ENCODE measurements at places on chromosomes 6 and 20.

- DNase-seq: peak; percentile 64
These were observed 340.0 kb downstream of the ADGRB3 start for GRCh38 chr6:68975064-68975463.

GRCh38 chr6:134464690-134465411, 146.9 kb upstream of the SGK1 start:
- DNase-seq: no peak

- DNase-seq: no peak
These were observed 700.7 kb downstream of the PRKN start for GRCh38 chr6:162026843-162027242.

GRCh38 chr6:119174879-119175817, 96.7 kb upstream of the FAM184A start:
- DNase-seq: no peak

DNA sequence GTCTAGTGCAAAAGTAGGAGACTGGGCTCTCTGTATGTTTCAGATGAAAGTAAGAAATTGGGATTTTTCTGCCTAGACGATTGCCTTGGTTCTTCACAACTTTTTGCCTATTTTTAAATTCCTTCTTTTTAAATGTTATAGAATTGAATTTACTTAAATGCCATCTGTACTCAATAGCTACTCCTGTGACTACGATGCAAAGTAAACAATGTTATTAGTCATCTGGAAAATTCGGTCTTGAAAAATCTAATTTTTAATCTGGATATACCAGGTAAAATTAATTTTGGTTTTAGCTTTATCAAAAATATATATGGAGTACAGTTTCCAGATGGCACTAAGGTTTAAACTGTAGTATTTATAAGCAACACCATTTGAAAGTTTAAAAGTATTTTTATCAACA, 472.2 kb downstream of the UTRN start:
- DNase-seq: no peak

DNA sequence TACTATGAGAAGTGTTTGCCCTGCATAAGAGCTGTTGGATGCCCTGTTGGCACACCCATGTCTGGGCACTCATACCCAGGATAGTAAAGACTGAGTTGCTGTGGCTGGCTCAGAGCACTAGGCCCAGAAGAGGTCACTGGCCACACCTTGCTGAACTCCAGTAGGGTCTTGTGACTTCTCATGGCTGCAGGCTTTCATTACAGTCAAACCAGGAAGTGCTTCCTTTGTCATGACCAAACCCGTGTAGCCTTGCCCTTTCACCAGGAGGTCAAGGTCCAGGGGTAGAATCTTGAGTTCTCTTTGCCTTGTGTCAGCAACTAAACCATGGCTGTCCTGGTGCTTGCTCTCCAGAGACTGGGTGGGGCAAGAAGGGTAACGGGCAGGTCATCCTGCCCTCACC, 49.5 kb downstream of the CD164 start:
- DNase-seq: no peak

- peak; percentile 5 for DNase-seq
These were observed 16.8 kb upstream of the BNIP5 start for GRCh38 chr6:36353411-36353915.

DNA sequence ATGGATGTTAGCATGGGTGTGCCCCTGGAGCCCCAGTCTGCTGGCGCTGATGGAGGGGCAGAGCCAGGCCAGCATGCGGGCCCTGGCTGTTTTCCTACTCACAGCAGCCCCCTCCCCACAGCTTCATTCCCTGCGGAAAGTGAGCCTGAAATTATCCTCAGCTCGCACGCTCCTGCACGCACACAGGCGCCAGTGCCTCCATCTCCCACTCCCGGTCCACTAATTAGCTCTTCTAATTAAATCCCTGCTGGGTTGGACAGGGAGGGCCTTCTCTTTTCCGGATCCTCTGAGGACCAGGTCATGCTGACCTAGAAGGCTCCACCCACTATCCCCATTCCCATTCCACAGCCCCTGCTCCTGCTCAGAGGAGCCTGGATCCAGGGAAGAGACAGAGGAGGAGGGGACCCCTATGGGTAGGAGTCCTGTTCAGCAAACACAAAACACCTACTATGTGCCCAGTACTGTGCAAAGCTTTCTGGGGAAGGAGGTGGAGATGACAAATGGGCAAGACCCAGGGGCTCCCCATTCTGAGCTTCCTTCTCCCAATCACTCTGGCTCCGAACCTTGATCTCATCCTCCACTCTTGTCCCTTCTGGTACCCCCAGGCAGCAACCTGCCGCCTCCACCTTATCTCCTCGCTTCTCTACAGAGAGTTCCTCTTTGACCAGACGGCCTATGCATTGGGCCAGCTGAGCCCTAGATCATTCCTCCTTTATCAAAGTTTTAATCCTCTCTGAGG, 70.2 kb upstream of the CCDC167 start:
- no peak for DNase-seq

DNA sequence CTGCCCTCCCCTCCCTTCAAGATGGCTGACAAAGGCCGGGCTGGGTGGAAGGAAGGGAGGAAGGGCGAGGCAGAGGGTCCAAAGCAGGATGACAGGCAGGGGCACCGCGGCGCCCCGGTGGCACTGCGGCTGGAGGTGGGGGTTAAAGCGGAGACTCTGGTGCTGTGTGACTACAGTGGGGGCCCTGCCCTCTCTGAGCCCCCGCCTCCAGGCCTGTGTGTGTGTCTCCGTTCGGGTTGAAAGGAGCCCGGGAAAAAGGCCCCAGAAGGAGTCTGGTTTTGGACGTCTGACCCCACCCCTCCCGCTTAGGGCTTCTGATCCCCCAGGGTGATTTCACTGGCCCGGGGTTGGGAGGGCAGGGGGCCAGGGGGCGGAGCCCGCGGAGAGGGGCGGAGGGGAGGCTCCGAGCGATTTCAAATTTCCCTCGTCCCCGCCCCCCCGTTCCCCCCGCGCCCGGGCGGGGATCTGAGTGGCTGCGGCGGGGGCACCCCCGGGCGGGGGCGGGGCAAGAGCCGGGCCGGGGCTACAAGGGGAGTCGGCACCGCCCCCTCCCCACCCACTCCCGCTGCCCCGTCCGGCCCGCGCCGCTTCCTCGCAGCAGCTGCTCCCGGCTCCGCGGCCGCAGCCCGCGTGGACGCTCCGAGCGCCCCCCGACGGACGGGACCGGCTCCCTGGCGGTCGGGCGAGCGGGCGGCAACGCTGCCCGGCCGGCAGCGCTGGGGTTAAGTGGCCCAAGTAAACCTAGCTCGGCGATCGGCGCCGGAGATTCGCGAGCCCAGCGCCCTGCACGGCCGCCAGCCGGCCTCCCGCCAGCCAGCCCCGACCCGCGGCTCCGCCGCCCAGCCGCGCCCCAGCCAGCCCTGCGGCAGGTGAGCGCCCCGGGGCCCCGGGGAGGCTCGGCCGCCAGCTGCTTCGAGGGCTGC, at the start of gene DNMT3B:
DNMT3B (plus strand) TSS at position 555 of the 923 bp plus-strand sequence. CDS start 17,939 bp downstream, outside the sequence.
- DNase-seq: peak; percentile 49

GRCh38 chr6:155762649-155763048, 307.0 kb upstream of the NOX3 start:
- DNase-seq: no peak

GRCh38 chr6:2773449-2773848, 8.3 kb downstream of the WRNIP1 start:
- DNase-seq: no peak

- DNase-seq: peak; percentile 68
These were observed 4.5 kb downstream of the DLL1 start for GRCh38 chr6:170286246-170286933.

DNA sequence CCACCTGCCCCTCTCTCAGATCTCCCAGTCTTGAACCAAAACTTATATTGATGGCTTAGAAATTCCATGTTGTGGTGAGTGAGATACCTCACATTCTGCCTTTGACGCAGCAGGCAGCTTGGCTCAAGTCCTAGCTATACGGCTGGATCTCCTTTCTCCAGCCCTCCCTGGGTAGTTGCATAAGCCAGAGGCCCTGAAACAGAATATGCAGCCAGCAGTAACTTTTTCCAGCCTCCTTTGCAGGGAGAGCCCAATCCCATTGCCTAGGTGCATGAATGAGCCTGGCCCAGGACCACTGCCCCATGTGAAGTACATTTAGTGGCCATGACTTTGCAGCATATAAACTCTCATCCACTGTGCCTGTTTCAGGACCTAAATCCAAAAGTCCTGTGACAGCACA, 202.2 kb upstream of the CDYL start:
- DNase-seq: no peak

DNA sequence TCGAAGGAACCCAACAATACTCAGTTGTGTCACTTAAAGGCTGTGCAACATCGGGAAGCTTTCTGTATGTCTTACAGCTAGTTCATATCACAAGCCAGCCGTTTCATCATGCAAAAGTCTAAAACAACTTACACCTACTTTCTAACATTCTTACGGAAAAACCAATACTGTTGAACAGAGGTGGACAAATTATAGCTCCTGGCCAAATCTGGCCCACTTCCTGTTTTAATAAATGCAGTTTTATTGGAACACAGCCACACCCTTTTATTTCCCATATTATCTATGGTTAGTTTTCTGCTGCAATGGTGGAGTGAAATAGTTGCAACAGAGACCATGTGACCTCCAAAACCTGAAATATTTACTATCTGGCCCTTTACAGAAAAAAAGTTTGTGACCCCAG, 46.6 kb downstream of the MYB start:
- DNase-seq: no peak

DNA sequence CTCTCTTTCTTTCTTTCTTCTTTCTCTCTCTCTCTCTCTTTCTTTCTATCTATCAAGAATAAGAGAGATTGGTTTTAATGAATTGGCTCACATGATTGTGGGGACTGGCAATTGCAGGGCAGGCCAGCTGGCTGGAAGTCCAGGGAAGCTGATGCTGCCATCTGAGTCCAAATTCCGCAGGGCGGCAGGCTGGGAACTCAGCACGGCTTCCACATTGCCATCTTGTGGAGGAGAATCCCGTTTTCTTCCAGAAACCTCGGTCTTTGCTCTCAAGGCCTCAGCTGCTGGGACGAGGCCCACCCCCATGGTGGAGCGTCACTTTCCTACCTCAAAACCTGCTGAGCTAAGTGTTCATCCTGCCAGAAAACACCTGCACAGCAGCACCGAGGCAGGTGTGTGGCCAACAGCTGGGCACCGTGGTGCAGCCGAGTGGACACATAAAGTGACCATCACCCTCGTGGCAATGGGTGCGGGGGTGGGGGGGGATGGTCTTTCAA, 58.8 kb upstream of the SLCO4A1 start:
- no peak for DNase-seq

DNA sequence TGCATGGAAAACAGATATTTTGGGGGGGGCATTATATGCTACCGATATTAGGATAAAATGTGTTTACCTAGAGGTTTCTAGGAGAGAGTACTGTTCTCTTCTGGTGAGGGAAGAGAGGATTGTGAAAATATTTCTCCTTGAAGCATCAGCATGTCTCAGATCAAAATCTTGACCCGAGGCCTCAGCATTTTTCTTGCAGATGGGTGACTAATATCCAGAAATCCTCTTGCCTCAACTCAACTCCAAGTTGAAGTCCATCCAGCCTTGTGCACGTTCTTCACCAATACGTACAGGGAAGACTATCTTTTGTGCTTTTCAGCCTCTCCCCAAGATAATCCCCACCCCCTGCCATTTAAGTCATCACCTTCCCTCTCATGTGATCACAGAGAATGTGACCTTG, 59.5 kb downstream of the PRND start:
- DNase-seq: no peak

DNA sequence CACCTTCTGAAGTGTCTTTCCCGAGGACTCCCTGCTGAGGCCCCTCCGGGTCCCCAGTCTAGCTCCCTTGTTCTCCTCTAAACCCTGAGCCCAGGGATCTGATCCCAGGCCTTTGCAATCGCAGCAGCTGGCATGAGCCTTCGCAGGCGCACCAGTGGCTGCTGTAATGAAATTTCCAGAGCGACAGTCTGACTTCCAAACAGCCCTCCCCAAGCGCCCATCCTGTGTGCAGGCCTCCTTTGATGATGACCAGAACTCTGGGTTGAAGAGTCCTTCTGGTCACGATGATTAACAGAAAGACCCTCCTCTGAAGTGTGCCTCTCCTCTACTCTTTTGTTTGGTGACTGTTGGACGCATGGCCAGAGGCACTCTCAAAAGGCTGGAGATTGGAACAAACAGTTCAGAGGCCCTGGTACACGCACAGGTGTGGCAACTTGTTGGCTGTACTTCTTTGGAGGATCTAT, 89.1 kb upstream of the MPC1 start:
- no peak for DNase-seq

DNA sequence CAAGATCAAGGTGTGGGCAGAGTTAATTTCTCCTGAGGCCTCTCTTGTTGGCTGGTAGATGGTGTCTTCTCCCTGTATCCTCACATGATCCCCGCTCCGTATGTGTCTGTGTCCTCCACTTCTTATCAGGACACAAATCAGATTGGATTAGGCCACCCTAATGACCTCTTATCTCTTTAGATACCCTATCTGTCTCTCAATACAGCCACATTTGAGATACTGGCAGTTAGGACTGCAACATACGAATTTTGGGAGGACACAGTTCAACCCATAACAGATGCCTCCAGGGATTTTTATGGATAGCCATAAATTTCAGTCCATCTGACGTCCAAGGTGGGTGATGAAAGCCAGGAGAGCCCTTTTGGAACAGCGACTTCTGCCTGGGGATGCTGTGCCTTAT, 369.0 kb downstream of the NRN1 start:
- no peak for DNase-seq

DNA sequence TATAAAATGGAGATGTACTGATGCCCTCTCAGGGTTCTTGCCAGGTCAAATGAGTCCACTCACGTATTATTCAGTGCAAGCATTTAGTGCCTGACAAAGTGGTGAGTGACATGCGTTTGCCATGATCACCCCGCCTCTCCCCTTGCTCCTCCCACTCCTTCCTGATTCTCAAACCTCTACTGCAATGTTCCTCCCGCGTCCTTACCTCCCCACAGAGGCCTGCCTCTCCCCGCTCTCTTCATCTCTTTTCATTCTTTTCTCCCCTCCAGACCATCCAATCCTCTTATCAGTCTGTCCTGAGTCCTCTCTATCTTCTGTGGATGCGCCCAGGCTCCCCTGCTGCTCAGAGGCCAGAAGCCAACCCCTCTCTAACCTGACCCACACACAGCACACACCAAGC, 40.7 kb downstream of the KCNK5 start:
- no peak for DNase-seq

GRCh38 chr20:63520934-63521601, 503 bp downstream of the PPDPF start:
- peak; percentile 51 for DNase-seq

DNA sequence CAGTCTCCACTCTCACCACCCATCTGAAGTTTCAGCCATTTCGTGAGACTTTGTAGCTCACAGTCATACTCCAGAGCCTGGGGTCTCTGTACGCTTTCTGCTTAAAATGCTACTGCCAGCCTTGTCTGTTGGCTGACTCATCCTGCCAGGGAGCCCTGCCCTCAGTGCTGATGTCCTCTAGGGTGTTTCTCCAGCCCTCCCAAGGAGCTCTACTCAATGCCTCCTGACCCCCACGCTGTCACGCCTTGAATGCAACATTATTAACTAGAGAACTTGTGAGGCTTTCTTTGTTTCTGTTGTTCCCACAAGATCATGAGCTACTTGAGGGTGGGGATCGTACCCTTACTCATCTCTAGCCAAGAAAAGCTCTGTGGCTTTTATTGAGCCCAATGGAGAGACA, 20.1 kb downstream of the KIF16B start:
- no peak for DNase-seq

All from caudate nucleus (tissue), 63 donors.